Left kidney (tissue), 8 donors: ENCODE measurements at places on chromosomes 5 and 9. TPM values are rescaled to one million over a fixed set of nuclear protein-coding genes. Genes with fewer than 3 reads are reported as not detected.
A peak's percentile ranks its signal among the peaks of the same experiment; 100 is the strongest.

Gene RASEF
- polyA plus RNA-seq: 8.5 TPM

Gene SGCD
- polyA plus RNA-seq: 4.0 TPM

Gene TLX3
- not detected for polyA plus RNA-seq

Gene CARTPT
- not detected for polyA plus RNA-seq

Gene SCGB3A2
- polyA plus RNA-seq: 0.73 TPM

Gene KIAA1958
- polyA plus RNA-seq: 18.2 TPM

Gene INSL4
- polyA plus RNA-seq: not detected

Gene P4HA2
- 48.8 TPM for polyA plus RNA-seq

Gene PCDHA1
- not detected for polyA plus RNA-seq

Gene C1QTNF3
- polyA plus RNA-seq: 71.9 TPM

- DNase-seq: no peak
Observed at GRCh38 chr9:108656566-108656965, 199.2 kb downstream of the ACTL7B start.

GRCh38 chr5:58629271-58630159 is 46.6 kb downstream of the RAB3C start:
- DNase-seq: no peak

GRCh38 chr9:96299823-96300222 is 2.2 kb downstream of the HSD17B3 start:
- no peak for DNase-seq

DNA sequence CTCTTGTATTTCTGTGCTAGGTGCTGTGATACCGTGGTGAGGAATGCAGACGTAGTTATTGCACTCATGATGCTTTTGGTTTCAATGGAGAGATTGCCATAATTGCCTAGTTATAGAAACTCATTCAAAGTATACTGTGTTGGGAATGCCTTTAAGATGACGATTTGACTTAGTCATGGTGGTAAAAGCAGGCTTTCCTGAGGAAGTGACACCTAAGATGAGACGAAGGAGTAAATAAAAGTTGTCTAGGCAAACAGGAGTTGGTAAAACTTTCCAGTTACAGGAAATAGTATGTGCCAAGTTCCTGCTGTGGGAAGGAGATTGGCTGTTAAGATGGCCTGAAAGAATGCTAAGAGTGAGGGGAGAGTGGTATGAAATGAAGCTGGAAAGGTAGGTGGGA is 48.1 kb downstream of the FOCAD start:
- DNase-seq: no peak

DNA sequence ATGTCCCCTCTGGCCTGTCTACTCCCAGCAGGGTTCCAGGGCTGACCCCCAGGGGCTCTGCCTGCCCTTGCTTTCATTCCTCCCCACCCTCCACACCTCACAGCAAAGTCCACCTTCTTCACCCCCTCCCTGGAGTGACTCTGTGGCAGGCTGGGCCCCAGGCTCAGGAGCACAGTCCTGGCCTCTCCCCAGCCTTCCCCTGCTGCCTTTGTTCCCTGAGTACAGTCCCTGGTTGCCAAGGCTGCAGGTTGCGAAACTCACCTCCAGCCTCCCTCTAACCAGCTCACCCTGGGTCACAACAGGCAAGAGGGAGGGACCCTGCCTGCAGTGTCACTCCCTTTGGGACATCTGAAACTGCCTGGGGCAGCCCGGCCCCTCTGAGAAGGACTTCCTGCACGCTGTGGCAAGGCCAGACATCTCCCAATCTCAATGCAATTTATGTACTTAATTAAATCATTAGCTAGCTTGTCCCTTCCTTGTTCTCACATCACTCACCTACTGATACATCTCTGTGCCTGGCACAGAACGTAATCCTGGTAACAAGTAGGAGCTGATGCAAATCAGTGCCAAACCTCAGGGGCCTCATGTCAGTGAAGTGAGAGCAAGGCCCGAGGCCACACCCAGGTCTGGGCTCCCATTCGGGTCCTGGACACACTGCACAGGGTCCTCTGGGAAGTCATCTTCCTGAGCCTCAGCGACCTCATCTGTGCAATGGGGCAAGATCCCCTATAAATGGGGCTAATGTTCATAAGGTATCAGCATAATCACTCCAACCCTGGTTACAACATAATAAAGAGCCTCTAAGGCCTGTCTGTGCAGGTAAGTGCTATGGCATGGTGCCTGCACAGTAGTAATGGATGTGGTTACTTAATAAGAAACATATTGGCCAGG is 27.3 kb upstream of the TRIM14 start:
- peak; percentile 38 for DNase-seq

- DNase-seq: no peak
Observed at GRCh38 chr9:97627624-97628023, 5.5 kb downstream of the TSTD2 start.

DNA sequence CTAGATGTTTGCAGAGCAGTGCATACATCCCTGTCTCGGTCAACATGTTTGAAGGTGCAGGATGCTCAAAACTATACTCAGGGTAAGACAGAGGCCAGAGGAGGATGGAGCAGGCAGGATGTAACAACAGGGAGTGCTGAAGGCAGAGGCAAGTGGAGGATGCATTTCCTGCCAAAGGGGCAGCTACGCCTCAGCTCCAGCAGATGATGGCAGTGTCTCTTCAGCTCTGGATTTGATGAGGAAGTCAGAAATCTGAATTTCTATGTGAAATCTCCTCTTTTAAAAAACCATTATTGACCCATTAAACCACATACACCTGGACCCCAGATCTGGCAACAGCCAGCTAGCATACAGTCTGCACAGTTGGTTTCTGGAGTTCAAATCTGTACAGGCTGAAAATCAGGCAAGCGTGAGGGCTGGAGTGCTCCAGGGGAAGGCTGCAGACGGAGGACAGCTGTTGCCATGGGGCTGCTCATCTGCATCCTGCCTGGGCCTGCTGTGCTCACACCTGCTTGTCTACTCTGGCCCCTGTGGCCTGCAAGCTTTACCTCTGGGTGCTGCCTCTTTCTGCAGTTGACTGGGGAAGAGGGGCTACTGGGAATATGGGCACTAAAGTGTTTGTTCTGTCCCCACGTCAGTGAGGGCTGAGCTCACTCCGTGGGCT is 152.9 kb upstream of the SLC28A3 start:
- no peak for DNase-seq

DNA sequence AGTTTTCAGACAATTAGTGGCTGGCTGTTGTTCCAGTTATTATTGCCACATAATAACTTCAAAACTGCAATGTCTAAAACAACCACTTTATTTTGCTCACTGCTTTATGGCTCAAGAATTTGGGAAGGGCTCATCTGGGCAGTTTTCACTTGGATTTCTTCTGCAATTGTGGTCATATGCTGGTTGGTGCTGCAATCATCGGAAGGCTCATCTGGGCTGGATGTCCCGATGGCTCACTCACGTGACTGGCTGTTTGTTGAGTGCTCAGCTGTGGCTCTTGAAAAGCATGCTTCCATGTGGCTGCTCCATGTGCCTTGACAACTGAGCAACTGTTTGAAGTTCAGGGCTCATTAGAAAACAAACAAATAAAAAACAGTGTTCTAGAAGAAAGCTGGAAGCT is 1032.5 kb downstream of the DTWD2 start:
- DNase-seq: no peak

DNA sequence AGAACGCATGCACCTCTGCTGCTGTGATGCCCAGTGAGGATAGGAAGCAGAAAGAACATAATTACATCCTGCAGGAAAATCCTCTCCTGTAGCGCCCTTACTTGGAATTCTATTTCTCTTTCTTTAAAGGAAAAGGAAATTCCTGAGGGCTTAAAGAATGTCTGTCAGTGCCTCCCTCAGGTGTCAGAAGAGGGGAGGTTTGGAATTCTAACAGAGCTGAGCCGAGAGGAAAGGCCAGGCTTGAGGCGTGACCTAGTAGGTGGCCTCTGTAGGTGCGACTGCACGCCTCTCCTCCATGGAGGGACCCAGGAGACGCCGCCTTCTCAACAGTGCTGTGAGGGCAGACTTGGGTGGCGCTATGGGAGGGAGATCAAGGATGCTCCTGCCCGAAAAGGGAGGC is 55.9 kb upstream of the ERCC6L2 start:
- DNase-seq: no peak

- DNase-seq: no peak
Observed at GRCh38 chr5:75885321-75885720, 168.1 kb upstream of the POC5 start.

DNA sequence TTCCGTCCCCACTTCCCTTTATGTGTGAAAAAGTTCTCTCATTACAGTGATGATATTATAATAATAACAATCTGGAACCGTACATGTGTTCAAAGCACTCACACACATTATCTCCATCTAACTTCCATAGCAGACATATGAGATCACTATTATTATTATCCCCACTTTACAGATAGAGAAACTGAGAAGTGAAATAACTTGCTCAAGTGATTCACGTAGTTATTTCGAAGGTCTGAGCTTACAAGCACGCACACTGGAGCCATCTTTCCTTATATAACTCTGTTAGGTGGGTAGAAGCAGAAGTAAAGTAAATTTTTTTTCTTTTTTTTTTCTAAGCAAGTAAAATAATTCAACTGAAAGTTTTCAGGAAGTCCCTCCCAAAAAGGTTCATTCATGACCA is 62.9 kb upstream of the PTGER4 start:
- no peak for DNase-seq

DNA sequence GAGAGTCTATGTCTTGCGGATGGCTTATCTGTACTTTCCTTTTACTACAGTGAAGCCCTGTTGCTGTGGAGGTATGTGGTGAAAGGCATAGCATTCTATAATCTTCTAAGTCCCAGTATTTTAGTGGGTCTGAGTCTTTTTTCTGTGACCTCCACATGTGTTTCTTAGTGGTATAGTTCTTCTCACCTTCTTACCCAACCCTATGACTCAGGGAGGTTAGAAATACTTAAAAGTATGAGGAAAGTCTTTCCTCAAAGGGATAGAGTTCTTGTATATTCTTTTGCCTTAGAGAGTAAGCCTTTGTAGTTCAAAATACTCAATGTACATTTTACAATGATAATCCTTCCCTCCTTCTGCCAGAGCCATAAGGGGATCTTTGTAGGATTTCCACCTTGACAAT is 621.9 kb upstream of the CTNND2 start:
- no peak for DNase-seq

GRCh38 chr5:40447438-40447837 is 232.3 kb upstream of the PTGER4 start:
- DNase-seq: no peak

DNA sequence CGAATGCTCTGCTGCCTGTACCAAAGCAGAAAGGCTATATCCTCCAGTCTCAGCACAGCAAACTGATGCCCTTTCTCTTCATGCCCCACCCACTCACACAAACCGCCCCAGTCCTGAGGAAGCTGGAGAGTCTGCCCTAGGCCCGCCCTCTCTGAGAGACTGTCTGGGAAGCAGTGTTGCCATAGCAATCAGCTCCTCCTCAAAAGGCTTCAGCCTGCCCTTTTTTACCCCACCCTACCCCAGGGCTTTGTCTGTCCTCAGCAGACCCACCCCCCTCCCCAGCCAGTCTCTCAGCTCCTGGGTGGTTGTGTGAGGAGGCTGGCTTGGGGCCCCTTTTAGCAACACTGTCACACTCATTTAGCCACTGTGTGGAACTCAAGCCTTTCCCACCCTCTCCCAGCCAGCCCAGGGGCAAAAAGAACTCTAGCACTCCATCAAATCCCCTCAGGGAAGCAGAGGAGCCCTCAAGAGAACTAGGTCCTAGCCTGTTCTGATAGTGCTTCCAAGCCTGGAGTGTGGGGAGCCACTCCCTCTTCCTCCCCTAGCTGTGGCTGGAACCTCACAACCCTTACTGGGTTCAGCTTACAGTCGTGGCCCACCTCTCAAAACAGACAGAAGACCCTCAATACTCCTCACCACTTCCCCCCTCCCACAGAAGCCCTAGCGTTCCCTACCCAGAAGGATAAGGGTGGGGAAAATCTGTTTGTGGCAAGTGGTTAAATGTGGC is 1.4 kb downstream of the ATOSB start:
- peak; percentile 82 for DNase-seq

GRCh38 chr9:130298662-130299279 is 33.2 kb downstream of the HMCN2 start:
- DNase-seq: no peak

GRCh38 chr9:7963026-7963425 is 163.4 kb upstream of the DMAC1 start:
- DNase-seq: no peak

DNA sequence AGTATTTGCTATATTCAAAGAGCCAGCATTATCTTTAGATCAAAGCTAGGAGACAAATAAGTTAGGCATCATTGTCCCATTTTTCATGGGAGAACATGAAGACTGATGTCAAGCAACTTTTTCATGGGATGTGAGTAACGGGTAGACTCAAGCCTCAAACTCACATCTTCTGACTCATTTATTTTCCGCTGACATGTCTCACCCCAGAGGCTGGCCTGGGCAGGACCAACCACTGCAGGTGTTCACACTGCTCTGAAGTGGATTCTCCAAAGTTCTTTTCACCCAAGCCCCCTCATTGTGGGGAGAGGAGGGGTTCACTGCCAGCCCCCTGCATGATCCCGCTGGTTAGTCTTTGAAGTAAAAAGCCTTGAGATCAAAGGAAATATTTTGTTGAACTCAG is 34.9 kb upstream of the BASP1 start:
- DNase-seq: no peak

DNA sequence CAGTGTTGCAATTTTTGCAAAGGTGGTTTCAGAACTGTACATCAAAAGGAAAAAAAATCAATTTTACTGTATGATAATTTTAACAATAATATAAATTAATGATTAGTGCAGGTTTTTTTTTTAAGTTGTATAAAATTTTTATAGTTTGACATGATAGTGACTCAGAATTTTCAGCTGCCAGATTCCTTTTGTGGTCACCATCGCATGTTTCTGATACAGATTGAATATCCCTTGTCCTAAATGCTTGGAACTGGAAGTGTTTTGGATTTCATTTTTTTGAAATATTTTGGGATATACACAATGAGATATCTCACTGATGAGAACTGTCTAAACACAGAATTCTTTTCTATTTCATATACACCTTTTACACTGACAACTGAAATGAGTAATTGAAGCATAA is 361.3 kb downstream of the RAB3C start:
- no peak for DNase-seq

GRCh38 chr5:119355244-119355638 is 578 bp upstream of the TNFAIP8 start:
- no peak for DNase-seq

DNA sequence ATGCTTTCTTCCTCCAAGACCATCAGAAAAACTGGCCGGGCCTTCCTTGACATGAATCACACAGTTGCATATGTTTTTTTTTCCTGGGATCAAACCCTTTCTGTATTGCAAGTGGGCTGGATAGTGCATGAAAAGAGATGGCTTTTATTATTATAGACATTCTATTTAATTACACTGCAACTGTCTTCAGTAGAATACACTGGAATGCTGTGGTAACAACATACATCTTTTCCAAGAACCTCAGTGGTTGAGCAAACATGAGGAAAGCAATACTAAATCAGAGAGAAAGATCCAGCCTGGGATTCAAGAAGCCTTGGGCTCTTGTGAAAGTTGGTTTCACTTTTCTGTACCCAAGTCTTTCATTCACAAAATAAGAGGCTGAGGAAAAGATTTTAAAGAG is 193.0 kb downstream of the DMAC1 start:
- no peak for DNase-seq

- DNase-seq: no peak
Observed at GRCh38 chr9:70935856-70936255, 185.6 kb downstream of the TRPM3 start.

DNA sequence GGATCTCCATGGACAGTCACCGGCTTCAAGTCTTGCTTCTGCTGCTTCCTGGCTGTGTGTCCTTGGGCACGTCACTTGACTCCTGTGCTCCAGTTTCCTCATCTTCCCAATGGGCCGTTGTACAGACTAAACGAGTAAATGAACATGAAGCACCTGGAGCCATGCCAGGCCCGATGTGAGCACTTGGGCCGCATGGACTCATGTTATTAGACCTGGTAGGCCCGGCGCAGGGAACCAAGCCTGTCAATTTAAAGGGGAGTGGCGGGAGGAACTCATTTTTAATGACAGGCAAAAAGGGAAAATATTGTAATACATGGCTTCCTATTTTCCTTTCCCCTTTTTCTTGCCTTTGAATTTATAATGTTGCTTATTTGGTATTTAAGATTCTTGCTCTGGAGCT is 47.5 kb downstream of the TENT4A start:
- no peak for DNase-seq
